CD8-positive, alpha-beta T cell (primary cell): ENCODE measurements at places on chromosomes 6 and 20.
A peak's percentile ranks its signal among the peaks of the same experiment; 100 is the strongest.

DNA sequence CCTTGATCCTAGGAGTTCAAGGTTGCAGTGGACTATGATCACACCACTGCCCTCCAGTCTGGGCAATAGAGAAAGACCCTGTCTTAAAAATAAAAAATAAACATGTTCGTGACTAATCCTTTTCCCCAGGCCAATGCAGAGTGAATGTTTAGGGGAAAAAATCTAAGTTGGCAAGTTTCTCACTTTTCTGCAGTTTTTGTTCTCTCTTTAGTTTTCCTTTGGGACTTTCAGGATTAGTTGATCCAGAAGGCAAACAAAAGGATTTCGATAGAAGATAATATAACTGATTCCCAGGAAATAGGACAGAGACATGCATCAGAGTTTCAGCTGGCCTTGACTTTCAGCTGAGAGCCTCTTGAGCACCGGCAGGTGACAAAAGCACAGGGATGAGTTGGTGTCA, 53.3 kb downstream of the SOD2 start:
- DNase-seq, result no peak

DNA sequence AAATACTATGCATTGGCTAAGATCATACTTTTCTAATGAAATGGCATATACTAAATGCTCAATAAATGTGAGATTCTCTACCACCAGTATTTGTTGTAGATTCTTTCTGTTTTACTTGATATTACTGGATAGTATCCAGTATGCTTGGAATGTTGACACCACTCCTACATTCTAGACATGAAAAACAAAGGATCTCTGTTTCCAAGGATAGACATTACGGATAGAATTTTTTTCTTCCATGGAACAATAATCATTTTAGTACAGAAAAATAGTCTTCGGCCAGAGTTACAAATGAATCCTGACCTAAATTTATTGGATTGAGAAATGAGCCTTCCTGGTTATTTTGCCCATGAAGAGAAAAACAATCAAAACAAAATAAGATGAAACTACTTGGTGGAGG, 258.2 kb upstream of the NT5E start:
- DNase-seq, result no peak

DNA sequence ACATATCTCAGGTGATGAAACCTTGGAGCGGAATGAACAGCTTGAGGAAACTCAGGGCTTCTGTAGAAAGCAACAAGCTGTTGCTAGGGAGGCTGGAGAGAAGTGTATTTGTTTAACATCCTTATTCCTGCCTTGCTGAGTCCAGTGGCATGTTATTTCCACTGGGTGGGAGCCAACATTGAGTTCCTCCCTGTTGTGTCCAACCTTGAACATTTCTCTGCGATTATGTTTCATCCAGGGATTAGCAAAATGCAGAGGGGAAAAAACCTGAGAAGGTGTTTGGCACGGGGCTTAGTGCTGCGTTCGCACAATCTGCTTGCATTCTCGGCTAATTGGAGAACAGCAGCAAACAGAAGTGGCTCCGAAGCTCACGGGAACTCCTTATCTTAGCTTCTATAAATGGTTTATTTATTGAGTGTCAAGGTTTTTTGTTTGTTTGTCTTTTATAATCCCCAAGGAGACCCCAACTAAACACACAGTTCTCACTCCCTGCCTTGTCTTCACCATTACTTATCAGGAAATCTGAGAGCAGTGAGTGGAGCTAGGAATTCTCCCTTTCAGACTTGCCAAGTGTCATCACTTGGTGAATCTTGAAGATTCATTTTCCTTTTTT, 412.8 kb downstream of the CDC5L start:
- no peak for DNase-seq

DNA sequence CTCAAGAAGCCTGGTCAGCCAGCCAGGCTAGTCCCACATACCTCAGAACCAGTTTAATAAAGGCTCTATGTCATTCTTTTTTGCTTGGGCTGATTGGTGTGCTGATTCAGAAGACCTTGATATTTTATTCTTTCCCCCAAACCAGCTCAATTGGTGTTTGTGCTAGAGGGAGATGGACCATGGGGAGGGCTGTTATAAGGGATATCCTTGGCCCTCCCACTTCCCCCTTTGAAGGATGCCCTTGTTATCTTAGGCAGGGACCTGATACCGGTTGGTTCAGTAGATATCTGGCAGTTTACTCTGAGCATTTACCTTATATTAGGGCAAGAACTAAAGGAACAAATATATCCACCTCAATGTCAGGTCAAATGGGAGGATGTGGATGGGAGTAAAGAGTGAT, 207.4 kb downstream of the LRFN2 start:
- DNase-seq, result no peak

GRCh38 chr6:22067671-22068070, 229.2 kb downstream of the PRL start:
- no peak for DNase-seq

DNA sequence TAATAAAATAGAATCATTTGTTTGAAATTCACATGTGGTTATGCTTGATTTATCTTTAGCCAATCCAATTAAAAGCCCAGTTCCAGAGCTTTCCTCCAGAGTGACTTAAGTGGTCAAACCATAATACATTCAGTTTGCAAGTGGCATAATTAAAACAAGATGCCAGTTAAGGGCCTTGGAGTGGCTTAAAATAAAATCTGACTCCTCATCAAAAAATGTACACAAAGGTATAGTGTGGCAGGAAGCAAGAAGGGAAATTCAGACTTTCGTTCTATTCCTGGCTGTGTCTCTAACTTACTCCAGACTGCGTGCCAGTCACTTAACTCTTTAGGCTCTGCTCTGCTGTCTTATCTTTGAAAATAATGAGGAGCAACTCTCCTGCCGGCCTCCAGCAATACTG, 251.3 kb upstream of the PRND start:
- no peak for DNase-seq

- no peak for DNase-seq
Observed at GRCh38 chr6:52180787-52181558, 5.2 kb upstream of the IL17A start.

- DNase-seq, result no peak
Observed at GRCh38 chr20:51958099-51959065, 156.1 kb upstream of the SALL4 start.

- DNase-seq, result no peak
Observed at GRCh38 chr6:96330884-96331283, 190.7 kb upstream of the UFL1 start.

- no peak for DNase-seq
Observed at GRCh38 chr6:90534337-90535025, 52.4 kb downstream of the MAP3K7 start.

- DNase-seq, result no peak
Observed at GRCh38 chr20:47027042-47027441, 132.4 kb downstream of the EYA2 start.

DNA sequence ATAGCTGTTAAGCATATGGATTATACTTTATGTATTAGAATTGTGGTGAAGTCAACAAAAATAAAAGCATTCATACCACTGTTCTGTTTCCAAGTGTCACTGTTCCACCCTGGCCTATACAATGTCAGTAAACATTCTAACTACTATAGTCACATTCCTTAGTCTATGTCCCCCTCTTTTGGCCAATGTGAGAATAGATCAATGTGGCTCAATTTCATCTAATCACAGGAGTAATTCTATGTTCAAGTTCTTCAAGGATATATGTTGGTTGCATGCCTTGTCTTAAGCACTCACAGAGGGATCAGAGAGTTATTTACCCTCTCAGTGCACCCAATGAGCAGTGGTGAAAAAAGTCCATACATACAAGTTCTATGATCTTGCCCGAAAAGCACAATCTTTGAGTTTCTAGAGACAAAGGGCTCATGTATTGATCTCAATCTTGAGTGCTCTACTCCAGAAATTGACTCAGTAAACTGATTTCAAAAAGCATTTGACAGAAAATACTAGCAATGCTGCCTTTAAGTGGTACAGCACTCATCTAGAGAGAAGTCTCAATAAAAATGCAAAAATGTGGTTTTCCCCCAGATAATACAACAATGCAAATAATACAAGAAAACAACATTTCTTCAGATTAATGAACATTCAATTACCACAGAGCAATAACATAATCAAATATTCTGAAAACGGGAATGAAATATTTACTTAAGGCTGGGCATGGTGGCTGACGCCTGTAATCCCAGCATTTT, 16.5 kb downstream of the SMLR1 start:
- DNase-seq, result no peak

DNA sequence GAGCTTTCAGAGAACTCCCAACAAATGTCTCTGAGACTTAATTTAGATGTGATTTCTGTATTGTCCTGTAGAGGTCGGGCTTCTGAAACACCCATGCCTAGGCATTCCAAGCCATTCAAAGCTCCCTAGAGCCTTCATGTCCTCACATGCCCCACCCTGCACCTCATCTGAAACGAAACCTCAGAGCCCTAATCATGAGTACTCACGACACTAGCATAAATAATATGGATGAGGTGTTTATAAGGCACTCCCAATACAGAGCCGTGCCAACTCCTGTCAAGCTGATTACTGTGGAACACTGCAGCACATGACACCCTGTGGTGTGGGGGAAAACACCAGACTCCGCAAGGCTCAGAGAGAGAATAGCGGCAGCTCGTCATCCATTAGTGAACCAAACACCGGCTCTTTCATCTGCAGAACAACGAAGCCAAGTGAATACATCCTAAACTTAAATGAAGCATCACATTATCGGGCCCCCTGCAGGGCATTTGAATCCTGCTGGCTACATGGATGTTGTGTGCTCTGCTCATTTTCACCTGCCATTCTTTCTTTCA, 83.8 kb downstream of the FNDC1 start:
- DNase-seq, result peak; percentile 23

- DNase-seq, result no peak
Observed at GRCh38 chr6:130944486-130944885, 117.3 kb downstream of the SMLR1 start.

GRCh38 chr6:111813237-111813636, 60.0 kb downstream of the FYN start:
- no peak for DNase-seq

DNA sequence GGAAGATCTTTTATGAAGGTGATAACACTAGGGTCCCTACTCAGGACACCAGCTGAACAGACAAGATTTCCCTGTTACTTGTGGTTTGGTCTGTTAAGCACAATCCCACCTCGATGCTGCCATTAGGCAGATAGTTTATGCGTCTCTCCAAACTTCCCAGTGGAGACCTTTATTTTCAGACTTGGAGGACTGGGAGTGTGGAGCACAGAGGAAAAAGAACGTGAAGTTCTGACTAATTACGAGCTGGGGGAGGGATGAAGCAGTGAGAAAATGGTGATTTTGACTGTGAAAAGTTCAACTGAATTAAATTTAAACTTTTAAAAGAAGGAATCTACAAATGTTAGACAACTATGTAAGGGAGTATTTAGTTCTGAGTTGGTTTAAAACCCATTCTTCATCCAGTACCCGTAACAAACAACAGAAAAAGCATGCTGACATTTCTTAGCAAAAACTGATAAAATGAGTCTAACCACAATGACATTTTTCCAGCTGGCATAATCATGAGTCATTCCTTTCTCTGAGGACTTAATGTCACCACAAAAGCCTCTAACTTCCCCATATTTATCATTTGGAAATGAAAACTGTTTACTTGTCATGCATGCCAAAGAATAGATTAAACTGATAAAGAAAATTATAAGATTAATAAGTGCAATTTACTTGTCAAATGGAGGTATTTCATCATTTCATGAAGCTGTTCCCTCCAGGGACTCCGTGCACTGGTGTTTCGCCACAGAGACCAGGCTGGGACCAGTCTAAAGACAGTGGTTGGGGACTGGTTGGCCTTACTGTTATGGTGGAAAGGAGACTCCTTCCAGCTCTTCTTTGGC, 113.3 kb upstream of the SSTR4 start:
- no peak for DNase-seq

GRCh38 chr6:169793408-169793807, 42.0 kb downstream of the ERMARD start:
- DNase-seq, result no peak

GRCh38 chr20:48177058-48177457, 391.8 kb upstream of the SULF2 start:
- no peak for DNase-seq

DNA sequence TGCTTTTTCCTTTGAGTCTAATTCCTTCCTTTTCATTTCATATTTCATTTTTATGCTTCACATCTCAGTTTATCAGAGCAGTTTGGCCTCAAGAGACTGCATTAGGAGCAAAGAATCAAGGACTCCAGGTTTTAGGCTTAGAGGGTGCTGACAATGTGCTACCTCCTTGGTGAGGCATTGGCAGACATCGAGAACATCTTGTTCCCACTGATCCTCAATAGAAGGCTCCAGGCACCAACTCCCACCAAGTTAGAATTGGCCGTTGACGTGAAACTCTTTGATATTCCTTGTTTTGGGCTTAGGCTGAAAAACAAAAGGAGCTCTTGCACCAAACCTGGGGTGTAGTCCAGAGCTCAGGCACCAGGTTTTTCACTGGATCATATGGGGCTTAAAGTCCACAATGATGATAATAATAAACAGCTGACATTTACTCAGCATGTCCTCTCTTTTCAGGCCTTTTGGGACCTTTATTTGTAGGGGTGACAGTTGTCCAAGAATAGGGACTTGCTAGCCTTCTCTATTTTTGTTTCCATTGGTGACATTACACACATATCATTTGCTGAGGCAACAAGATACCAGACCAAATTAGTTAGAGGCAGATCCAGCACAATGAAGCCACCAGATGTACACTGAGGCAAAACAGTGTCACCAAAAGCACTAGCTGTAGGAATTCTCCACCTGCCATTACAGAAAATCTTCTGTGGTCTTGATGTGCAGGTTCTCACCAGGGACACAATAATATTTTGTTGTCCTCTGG, 81.0 kb upstream of the ENPP5 start:
- no peak for DNase-seq

GRCh38 chr6:89434954-89435353, 2.0 kb downstream of the ANKRD6 start:
- no peak for DNase-seq

DNA sequence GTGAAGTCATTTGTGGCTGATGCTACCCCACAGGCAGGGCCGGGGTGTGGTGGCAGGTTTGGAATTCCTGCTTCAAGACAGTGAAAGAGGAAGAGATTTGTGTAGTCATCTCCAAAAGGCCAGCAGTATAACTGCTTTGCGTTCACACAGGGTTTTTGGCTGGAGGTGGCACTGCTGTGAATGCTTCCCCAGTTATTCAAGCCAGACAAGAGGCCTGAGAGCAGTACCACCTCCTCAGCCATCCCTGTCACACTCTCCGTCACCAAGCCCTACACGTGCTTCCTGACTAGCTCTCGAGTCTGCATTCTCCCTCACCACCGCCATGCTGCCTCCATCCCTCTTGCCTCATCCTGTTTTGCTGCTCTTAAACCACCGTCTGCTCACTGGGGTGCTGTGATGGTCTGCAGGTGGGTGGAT, 23.9 kb downstream of the ARMC2 start:
- peak; percentile 2 for DNase-seq

DNA sequence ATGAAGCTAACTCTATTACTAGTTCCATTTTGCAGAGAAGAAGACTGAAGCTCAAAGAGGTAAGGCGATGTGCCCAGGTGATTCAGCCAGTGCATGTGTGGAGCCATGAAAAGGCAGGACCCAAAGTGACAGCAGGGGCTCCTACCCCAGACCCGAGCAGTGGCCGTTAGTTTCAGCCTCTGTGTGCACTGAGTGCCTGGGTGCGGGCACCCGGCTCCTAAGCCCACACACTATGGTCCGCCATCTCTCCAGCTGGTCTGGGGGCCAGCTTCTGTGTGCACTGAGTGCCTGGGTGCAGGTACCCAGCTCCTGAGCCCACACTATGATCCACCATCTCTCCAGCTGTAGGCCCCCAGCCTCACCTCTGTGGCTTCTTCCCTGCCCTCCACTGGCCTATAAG, 123.5 kb upstream of the CST7 start:
- no peak for DNase-seq
